Effector CD4-positive, alpha-beta T cell (primary cell): ENCODE measurements at places on chromosomes 5 and 9.

- no peak for DNase-seq
These were observed 163.5 kb upstream of the MAP3K1 start for GRCh38 chr5:56651893-56652292.

DNA sequence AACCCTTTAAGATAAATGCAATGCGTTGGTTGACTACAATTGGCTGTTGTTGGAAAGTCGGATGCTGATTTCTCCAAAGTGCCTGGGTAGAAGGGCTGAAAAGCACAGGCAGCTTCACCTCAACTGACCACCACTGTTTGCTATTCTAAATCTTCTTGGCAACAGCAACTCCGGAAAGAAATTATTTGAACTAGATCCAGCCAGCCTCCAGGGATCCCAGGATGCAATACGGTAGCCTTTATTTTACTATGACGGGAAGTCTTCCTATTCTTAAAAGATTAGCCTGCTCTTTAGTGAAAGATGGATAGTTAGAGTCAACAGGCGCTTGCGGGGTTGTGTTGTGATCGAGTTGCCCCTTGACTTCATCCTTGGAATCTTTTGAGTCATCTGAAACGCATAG, 78.6 kb upstream of the KLF9 start:
- no peak for DNase-seq

GRCh38 chr9:123225374-123225813, 43.0 kb downstream of the STRBP start:
- DNase-seq, result peak; percentile 9

DNA sequence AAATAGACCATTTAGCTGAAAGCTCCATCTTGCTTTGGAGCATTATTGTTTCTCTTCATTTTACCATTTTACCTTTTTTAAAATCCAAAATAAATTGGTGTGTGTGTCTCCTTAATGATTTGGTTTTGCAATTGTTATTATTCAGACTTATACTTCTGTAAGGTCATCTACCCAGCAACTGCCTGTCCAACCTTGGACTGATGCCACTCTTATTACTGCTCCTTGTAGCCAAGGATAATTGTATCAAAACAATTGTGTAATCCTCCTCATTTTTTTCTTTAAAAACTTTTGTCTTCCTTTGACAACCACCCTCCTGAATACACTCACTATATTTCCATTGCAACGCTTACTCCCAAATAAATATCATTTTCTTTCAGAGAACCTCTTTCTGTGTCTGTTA, 30.3 kb upstream of the HMGCR start:
- no peak for DNase-seq

DNA sequence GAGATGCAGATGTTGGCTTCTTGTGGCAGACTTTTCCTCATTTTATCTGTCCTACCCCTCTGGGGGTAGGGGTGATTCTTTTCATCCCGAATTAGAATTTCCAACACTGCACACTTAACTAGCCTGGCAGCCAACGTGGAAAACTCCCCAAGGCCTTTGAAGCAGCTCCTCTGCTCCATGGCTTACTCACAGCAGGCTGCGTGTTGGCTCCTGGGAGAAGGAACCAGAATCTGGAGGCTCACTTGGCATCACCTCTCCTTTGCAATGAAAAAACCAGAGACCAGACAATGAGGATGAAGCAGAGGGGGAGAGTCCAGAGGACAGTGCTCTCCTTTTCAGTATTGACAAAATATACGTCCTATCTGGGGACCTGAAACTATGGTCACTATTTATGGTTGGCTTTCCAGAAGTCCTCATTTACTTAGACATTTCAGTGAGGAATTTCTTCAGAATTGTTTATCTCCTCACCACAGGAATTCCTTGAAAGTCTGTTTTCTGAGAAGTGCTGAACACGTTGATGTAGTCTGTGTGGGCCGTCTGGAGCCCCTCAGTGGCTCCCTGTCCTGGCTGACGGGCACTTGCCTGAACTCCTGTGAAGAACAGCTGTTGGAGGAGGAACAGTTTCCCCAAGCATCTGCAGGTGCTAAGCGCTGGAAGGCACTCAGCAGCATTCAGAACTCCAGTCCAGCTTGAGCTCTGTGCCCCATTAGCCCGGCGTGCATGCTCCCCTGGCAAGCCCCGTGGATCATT, 231.3 kb downstream of the RFK start:
- no peak for DNase-seq

GRCh38 chr5:171897231-171897630, 109.2 kb downstream of the FBXW11 start:
- no peak for DNase-seq

DNA sequence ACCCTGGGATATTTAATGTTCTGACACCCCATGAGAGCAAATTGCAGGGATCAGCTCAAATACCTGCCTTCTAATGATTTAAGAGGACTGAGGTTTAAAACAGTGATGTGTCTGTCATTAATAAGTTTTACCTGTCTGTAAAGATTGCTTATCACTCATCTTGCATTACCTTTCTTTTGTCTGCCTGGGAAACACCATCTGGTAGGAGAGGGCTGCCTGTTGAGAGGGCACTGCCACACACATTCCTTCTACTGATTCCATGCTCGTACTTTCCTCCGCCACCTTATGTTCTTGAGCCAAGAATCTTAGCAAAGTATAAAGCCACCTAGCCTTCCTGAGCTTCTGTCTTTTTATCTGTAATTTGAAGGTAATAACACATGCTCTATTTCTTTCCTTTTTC, 118.6 kb downstream of the KCTD16 start:
- no peak for DNase-seq

DNA sequence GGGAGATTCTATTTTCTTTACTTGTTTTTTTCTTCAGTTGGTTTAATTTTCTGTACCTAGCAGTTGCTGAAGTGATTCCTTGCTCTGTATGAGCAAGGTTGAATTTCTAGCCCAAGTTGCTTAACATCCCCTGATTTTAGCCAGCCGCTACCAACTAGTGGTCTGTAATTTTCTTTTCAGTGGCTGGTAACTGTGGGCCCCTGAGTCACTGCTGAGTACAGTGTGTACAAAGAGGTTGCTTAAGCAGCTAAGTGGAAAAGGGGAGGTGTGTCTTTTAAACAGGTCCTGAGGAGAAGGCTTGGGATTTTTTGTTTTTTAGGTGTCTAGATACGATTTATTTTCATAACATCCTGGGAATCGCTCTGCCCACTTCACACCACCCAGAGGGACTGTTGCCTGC, 254.7 kb downstream of the NR3C1 start:
- no peak for DNase-seq

DNA sequence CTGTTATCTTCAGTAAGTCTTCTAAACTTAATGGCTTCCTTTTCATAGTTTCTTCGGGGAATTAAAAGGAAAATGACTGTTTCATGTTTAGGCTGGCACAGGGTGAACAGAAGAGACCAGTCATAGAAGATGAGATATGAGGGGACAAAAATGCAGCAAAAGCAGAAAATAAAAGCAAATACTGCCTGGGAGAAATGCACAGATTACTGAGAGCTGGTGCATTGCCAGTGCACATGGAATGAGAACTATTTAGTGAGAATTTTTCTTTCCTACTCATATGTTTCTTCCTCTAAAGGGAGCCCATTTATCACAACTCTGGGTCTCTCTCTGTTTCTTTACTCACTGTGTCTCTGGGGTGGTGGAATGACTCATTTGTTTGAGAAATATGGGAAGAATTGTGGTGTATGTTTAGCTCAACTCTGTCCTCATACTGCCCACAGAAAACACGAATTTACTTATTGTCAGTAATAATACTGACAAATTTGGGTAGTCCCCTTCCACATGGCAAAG, 25.9 kb upstream of the ANKRD55 start:
- DNase-seq, result no peak

GRCh38 chr9:20315677-20316076, 306.6 kb downstream of the MLLT3 start:
- DNase-seq, result no peak
